Stimulated activated CD8-positive, alpha-beta memory T cell treated with anti-CD3 and anti-CD28 coated beads, Interleukin-15, amount 100 ng/mL, for 4 hours (primary cell): ENCODE measurements at places on chromosomes 5 and 9.

- DNase-seq, result no peak
These were observed 395.9 kb downstream of the SEMA5A start for GRCh38 chr5:9149988-9150387.

DNA sequence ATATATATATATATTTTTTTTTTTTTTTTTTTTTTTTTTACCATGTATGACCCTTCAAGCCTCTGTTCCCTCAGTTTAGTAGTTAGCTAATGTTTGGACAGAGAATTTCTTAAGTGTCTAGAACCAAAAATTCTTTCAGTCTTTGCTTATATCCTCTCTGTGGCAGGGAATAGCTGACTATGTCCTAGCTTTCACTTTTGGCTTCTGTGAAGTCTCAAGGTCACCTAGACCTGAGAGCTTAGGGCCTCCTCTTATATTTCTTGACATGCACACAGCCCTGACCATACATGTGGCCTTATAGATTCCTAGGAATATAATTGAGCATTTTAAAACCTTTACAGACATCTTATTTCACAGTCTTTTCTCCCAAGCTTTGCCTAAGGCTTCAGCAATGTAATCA, 930.8 kb upstream of the CDH9 start:
- no peak for DNase-seq

DNA sequence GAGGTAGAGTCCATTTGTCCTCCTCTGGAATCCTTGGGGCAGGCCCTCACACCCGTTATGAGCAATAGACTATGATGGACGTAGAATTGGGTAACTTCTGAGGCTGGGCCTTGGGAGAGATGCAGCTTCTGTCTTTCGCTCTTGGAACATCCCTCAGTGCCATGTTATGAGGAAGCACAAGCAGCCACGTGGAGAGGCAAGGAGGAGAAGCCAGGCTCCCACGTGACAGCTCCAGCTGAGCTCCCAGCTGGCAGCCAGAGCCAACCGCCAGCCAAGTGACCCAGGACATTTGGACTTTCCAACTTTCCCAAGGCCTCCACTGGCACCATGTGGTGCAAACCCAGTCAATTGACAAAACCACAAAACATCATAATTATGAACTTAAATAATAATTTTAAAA, 43.0 kb upstream of the BOD1 start:
- no peak for DNase-seq

GRCh38 chr5:52999344-52999949, 10.3 kb downstream of the ITGA2 start:
- DNase-seq, result no peak

DNA sequence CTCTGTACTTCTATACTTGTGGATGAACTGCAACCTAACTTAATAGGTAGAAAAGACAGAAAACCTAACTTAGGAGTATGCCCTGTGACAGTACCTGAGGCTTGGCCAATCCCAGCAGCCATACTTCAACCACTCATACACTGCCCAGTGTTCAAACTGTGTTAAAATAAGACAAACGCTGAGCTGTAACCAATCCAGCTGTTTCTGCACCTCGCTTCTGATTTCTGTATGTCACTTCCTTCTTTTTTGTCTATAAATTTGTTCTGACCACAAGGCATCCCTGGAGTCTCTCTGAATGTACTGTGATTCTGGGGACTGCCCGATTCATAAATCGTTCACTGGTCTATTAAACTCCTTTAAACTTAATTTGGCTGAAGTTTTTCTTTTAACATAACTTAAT, 41.4 kb downstream of the AUH start:
- no peak for DNase-seq

- no peak for DNase-seq
These were observed 77.3 kb upstream of the SH3PXD2B start for GRCh38 chr5:172531704-172532026.

- no peak for DNase-seq
These were observed 48.9 kb upstream of the DMRT1 start for GRCh38 chr9:792331-793260.

DNA sequence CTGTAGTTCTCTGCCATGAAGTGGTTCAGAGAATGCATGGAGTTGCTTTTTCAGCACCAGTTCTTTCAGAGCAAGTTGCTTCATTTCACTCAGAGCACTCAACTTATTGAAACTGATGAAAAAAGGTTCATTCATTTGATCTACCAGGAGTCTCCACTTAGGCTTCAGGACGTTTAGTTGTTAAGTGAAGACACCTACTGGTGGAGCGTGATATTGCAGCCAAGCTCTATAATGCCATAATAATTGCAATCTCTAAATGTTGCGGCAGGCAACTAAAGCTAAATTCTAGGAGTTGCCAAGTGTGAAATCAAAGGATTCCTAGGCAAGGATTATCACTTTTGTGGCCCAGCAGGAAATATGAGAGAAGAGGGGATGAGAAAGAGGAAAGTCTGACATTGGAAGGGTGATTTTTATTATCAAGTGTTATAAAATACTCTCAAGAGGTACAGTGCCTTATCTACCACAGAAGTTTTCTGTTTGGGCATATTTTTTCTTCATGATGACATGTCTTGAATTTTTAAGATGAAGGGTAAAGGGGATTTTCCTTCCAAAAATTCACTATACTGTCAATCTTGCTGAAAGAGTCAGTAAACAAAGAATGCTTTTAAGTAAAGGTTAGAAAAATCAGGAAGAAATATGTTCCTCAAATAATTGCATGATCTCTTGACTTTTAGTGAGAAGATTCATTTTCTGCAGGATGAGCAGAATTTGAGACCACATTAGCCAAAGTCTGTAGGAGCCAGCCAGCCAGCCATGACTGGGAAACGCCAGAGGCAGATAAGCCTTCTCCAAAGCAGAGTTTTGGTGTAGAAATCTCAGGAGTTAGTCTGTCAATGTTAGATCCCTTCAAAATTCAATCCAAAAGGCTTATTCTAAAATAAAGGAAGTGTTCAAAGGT, 83.4 kb downstream of the SH3PXD2B start:
- no peak for DNase-seq

- DNase-seq, result no peak
These were observed 3.2 kb downstream of the CER1 start for GRCh38 chr9:14719231-14719923.

DNA sequence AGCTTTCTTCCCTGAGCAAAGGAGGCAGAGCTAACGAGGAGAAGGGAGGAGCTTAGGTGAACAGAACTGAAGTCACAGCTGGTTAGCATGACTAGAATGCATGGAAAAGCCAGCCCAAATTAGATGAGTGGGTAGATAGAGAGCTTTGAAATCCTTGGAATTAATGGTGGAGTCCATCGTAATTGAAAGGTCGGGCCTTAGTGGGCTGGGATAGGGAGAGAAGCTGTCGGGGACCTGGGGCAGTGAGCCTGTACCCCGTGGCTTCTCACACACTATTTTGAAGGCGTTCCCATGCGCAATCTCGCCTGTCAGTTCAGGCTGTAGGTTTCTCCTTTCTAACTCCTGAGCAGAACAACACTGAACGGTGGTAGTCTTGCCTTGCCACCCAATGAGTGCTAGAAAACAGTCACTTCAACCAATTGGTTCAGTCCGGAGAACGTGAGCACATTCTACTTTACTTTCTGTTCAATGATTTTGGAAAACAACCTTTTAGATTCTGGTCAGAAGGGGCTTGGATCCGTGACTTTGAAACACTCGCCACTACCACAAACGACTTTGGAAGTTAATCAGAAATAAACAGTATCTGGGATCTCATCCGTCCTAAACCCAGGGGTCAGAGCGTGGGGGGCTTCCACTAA, 655 bp upstream of the RAI14 start:
- DNase-seq, result no peak

GRCh38 chr9:112433499-112434392, 52.9 kb upstream of the KIAA1958 start:
- no peak for DNase-seq

GRCh38 chr9:106867286-106867685, 4.3 kb downstream of the ZNF462 start:
- no peak for DNase-seq

GRCh38 chr5:14721990-14722656, 57.6 kb downstream of the OTULIN start:
- DNase-seq, result no peak

GRCh38 chr9:129289883-129290282, 111.8 kb upstream of the IER5L start:
- DNase-seq, result no peak

GRCh38 chr9:125522328-125522725, 184.7 kb downstream of the MAPKAP1 start:
- no peak for DNase-seq

DNA sequence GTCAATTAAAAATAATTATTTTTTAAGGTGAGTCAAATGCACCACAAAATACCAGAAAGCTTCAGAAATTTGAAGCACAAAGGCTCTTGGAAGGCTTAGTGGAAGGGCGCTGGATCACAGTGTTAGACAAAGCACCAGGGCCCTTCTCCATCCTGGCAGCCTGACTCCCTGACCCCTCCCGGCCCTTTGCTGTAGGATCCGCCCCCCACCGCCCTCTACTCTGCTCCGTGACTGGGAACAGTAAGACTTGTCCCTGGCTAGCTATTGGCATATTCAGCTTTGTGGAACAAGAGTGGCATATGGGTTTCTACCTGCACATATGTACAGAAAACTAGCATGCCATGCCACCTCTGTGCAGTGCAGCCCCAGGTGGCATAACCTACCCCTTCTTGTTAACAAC, 222.1 kb downstream of the SYK start:
- no peak for DNase-seq

DNA sequence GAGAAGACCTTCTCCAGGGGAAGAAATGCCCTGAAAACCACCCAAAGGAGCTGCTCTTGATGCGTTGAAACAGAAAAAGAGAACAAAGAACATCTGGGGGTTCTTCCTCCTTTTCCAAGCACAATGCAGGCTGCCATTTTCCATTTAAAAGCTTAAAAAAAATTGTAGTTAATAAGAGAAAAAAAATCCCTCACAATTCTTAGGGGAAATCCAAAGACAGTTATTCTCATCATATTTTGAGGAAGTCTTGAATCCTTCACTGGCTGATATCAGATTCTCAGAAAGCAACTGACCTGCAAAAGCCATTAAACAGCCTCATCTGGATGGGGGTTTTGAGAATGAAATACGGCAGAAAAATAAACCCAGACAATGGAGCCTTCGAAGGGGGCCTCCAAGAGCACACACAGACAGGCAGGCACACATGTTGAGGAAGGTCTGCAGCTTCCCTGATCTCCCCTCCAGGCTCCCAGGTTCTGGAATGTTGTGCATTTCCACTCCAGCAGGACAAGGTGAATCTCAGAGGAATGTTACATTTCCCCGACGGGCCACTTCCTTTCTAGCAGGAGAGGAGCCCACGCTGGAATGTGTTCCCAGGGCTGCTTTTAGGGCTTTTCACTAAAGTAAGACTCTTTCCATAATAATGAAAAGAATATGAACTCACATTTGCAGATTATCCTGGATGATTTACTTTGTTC, 159.4 kb upstream of the S1PR3 start:
- no peak for DNase-seq

- no peak for DNase-seq
These were observed 111.8 kb upstream of the APC start for GRCh38 chr5:112625689-112626438.

GRCh38 chr5:16552666-16553343, 64.0 kb downstream of the RETREG1 start:
- no peak for DNase-seq

DNA sequence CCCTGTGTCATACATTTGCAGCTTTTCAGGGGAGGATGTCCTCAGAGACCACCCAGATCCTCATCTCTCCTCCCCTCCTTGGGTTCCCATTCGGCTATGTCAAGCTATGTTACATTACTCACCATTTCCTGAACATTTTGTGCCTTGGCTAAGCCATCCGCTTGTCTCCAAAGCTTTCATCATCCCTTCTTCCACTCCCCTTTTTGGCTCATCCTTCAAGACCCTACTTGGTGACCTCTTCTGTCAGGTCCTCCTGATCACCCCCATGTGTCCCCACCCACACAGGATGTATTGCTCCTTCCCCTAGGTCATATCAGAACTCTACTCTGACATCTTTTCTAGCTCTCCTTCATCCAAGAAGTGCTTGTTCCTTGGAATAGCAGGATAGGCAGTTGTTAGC, 81.8 kb downstream of the BOD1 start:
- DNase-seq, result no peak

DNA sequence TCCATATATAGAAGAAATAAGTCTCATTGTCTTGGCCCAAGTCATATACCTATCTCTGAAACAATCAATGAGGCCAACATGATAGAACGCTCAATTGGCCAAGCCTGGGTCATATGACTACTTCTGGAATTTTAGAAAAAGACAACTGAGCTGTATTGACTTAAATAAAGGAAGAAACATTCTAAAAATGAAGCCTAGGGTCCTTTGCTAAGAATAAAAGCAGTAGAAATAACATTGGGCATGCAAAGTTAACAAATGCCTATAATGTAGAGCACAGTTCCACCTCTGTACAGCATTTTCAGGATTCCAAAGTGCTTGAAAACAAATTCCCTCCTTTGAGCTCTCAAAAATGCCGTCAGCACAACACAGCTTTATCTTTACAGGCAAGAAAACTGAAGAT, 391.8 kb downstream of the PRELID2 start:
- no peak for DNase-seq

- DNase-seq, result no peak
These were observed 183.2 kb upstream of the POU5F2 start for GRCh38 chr5:93924628-93925027.

DNA sequence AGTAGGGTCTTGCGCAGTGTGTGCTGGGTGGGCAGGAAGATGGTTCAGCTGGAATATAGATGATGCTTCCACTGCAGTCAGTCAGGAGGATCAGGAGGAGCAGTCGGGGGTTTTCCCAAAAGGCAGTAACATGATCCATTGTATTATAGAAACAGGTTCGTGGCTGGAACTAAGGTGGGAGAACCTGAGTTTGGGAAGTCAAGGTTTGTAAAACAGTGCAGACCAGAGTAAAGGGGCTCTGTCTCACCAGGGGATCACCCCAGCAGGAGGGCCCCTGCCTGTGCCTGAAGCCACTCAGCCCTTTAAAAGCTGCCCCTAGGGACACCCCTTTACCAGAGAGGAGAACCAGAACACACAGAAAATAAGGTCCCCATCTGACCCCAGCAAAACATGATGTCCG, 213.4 kb downstream of the AUH start:
- DNase-seq, result no peak

DNA sequence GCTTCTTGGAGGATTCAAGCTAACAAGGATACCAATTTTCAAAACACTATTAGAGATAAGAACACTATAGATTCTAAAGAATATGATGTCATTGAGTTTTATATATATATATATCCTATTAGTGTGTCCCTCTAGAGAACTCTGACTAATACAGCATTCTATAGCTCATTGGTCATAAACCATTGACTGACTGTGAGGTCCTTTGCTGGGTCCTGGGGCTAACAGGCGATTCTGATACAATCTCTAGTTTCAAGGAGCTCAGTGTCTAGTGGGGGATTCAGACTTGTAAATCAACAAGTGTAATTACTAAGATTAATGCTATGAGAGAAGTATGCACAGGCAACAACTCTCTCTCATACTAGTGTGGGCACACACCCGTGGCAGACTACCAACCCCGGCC, 234.5 kb downstream of the DENND1A start:
- no peak for DNase-seq

GRCh38 chr9:81211741-81212140, 477.6 kb downstream of the TLE1 start:
- no peak for DNase-seq
